ENCODE measurements at places on chromosomes 4 and X. TPM values are rescaled to one million over a fixed set of nuclear protein-coding genes. Genes with fewer than 3 reads are reported as not detected.

GRCh38 chrX:131544218-131544617 lies 344 bp downstream of the OR13H1 start:
- DNase-seq = no peak

GRCh38 chrX:108701633-108702032 lies 34.7 kb downstream of the IRS4 start:
- no peak for DNase-seq

- no peak for DNase-seq
These were observed 188.5 kb upstream of the ANXA3 start for GRCh38 chr4:78363031-78363570.

GRCh38 chr4:40246938-40247337 lies 50.1 kb downstream of the RHOH start:
- DNase-seq = no peak

GRCh38 chr4:40622913-40623312 lies 6.8 kb downstream of the RBM47 start:
- DNase-seq = no peak

DNA sequence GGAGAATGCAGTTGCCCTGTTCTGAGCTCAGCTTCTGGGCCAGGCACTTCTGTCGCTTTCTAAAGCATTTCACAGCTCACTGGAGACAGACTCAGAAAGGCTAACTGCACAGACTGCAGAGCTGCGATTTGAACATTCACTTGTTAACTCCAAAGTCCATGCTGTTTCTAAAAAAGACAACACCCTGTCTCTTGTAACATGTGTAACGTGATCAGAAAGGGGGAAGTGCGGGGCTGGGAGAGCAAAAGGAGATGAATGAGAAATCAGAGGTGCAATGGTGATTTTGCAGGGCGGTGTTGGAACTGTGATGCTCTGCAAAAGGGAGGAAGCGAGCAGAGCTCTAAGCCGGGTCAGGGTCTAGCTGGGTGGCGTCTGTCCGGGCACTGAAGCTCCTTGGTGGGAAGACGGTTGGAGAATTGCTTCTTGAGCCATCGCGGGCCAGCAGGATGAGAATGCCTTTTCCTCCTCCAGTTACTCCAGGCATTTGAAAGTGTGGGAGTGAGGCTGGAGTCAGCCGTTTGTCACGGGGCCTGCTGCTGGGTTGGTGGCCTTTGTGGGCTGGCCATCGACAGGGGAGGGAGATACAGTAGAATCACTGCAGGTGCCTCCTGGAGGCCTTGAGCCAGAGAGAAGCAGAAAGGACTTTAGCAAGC lies 20.3 kb downstream of the TBC1D14 start:
- DNase-seq = no peak

- no peak for DNase-seq
These were observed 260.5 kb upstream of the IGFBP7 start for GRCh38 chr4:57370691-57371090.

- no peak for DNase-seq
These were observed 54.7 kb downstream of the CPE start for GRCh38 chr4:165433529-165433928.

DNA sequence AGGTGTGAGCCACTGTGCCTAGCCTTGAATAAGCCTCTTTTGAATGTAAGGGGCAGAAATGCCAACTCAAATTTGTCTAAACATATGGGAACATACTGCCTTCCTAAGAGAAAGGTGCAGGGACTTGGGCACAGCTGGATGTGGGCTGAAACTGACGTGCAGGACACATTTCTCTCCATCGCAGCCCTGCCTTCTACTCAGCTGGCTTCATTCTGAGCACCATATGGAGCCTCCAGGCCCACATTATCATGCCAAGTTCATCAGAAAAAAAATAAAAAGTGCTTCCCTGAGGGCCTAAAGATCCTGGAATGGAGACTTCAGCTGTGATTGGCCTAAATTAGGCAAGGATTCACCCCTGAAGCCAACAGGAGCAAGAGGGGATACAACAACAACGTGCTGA lies 386.2 kb downstream of the RAB28 start:
- no peak for DNase-seq

- DNase-seq = no peak
These were observed 173.2 kb downstream of the CBLL2 start for GRCh38 chrX:22445880-22446279.

DNA sequence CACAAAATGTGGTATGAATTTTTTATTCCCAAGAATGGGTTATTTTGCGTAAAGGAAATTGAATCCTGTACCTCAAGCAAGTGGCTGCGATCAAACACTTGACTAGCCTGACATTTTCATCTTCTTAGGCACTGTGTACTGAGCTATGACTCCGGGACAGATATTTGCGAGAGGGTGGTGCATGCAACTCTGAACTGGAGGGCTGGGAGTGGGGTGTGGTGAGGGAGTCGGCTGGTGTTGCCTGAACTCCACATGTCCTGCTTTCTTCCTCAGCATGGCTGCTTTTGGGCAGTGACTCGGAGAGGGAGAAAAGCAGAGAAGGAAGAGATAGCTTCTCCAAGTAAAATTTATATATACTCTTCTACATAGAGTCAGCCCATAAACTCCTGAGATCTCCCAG lies 68.5 kb upstream of the GATB start:
- no peak for DNase-seq

DNA sequence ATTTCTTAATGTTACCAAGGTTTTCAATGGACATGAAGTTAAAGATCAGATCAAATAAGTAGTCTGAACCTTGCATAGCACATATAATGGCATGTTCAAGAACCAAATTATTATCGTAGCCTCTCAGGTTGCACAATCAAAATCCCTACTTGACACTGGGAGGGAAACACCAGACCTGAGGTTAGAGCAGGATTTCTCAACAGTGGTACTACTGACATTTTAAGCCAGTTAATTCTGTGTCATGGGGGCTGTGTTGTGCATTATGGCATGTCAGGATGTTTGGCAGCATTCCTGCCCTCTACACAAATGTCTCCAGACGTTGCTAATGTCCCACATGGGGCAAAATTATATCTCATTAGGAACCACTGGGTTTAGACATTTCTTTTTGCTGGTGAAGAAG lies 20.8 kb downstream of the RLIM start:
- DNase-seq = no peak

DNA sequence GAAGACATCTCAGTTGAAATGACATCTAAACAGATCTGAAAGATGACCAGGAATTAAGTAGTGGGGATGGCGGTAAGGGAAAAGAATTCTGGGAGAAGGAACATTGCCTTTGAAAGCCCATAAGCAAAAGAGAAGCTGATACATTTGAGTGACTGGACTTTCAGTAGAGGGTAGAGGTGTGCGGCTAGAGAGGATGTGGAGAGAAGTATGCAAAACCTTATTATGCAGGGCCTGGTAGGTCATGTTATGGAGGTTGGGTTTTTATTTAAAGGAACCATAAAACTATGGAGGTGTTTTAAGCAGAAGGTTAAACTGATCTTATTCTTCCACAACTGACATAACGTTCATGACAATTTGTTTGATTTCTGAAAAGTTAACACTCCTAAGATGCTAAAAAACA lies 36.3 kb downstream of the RPS6KA3 start:
- DNase-seq = no peak

GRCh38 chrX:47643926-47644325 lies 6.4 kb downstream of the ELK1 start:
- DNase-seq = no peak

DNA sequence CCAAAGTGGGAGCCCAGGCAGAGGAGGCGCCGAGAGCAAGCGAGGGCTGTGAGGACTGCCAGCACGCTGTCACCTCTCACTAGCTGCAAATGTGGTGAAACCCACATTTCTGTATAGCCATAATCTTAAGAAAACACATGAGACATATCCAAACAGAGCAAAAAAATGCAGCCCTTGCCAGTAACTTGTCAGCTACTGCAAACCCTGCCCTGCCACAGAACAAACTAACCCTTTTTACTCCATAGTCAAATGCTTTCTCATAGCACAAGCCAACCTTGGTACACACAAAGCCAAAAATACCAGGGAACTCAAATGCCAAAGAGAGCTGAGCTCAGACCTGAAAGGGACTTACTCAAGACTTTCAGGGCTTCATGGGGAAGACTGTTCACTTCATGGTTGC lies 14.9 kb upstream of the NXF3 start:
- no peak for DNase-seq

DNA sequence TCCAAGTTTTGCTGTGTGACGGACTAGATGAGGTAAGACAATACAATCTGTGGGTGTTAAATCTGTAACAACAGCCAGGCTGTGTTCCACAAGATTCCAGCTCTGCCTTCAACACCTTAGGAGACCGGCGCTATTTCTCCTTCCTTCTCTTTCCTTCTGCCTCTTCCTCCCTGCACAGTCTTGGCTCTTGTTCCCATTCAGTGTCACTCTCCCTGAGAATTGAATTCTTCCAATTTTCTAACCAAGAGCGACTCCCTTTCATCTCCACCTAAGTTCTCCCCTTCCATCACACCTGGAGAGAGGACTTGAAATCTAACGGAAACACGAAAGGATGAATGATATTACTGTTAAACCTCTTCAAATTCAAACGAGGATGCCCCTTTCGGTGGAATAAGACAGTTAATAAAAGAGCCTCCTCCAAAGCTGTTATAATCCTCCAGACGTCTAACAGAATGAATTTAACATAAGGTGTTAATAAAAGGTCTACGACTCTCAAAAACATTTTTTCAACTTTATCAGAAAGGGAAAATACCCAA lies 2.7 kb downstream of the EPHA5 start:
- no peak for DNase-seq

- no peak for DNase-seq
These were observed 6.9 kb downstream of the L1CAM start for GRCh38 chrX:153878969-153879653.

DNA sequence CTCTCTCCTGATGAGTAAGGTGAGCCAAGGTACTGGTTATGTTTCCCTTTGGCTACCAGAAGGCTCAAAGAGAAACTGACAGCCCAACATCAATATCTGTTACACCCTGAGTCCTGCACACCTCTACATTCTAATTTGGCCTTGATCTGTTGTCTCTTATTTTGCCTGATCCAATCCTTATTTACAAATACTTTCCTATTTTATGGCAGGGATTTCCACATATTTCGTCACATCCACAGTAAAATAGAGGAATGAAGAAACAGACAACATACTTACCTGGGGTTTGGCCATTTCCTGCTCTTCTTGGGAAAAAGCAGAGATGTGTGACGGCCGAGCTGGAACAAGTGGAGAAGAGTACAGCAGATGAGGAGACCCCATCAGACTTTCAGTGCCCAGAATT lies 1.5 kb downstream of the ZNF182 start:
- no peak for DNase-seq

- DNase-seq = no peak
These were observed 266.3 kb downstream of the SPATA18 start for GRCh38 chr4:52317361-52317879.

GRCh38 chr4:2790583-2791517 lies 2.0 kb upstream of the SH3BP2 start:
- peak; percentile 56 for DNase-seq

DNA sequence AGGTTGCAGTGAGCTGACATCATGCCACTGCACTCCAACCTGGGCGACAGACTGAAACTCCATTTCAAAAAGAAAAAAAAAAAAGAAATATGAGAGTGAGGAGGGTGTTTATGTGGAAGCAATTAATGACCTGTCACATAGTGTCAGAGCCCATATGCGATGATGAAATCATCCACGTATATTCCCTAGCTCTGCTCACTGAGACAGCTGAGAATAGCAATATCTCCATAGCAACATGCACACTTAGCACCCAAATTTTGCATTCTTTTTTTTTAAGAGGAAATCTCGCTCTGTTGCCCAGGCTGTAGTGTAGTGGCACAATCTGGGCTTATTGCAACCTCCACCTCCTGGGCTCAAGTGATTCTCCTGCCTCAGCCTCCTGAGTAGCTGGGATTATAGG lies 31.5 kb upstream of the OPHN1 start:
- no peak for DNase-seq

- no peak for DNase-seq
These were observed 913 bp upstream of the SMIM10L2A start for GRCh38 chrX:135420831-135421230.

GRCh38 chr4:140176735-140177134 lies 22.8 kb upstream of the MAML3 start:
- DNase-seq = no peak

- DNase-seq = no peak
These were observed 4.7 kb upstream of the HELT start for GRCh38 chr4:185013417-185014125.

- no peak for DNase-seq
These were observed 716.1 kb upstream of the INTU start for GRCh38 chr4:126916626-126917140.

- DNase-seq = no peak
These were observed 123.4 kb upstream of the GUCY1A1 start for GRCh38 chr4:155543126-155543765.

GRCh38 chrX:56928546-56928945 lies 66.8 kb downstream of the SPIN3 start:
- DNase-seq = no peak

SSX3 gene
- not detected for total RNA-seq

CT47A1 gene
- not detected for total RNA-seq

MUC7 gene
- not detected for total RNA-seq

APLN gene
- 25.9 TPM for total RNA-seq

TBC1D9 gene
- 12.8 TPM for total RNA-seq

NAP1L3 gene
- total RNA-seq = 0.50 TPM

AMTN gene
- not detected for total RNA-seq

VEGFC gene
- 6.9 TPM for total RNA-seq

LGI2 gene
- 2.0 TPM for total RNA-seq

NLRP2B gene
- total RNA-seq = not detected

LIMCH1 gene
- 232 TPM for total RNA-seq

PF4V1 gene
- not detected for total RNA-seq

All from left ventricle myocardium superior (tissue), 1 donor.